ENCODE measurements at places on chromosomes 5 and 9.

DNA sequence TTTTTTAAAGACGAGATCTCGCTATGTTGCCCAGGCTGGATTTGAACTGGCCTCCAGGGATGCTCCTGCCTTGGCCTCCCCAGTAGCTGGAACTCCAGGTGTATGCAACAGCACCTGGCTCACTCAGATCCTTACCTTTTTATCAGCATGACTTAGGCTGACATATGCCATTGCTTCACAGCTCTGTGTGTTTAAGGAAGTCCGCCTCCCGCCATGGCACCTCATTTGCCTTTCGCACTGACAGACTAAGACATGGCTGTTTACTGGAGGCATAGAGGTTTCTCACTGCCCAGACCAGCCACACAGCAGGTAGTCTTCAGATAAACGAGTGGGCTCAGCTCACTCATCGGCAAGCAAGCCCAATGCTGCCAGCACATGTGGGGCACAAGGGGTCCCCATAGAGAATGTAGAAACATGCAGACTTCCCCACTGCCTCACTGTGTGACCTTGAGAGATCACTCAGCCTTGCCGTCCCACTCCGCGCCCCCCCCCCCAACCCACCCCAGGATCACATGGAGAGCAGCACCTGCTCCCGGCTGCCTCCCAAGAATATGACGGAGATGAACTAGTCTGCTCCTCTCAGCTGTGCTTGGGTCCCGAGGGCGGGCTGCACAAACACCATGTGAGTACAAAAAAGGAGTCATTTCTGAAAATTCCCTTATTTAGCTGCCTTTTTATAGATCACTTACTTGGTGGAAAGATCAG lies 62.8 kb downstream of the DCP2 start:
- DNase-seq = no peak

DNA sequence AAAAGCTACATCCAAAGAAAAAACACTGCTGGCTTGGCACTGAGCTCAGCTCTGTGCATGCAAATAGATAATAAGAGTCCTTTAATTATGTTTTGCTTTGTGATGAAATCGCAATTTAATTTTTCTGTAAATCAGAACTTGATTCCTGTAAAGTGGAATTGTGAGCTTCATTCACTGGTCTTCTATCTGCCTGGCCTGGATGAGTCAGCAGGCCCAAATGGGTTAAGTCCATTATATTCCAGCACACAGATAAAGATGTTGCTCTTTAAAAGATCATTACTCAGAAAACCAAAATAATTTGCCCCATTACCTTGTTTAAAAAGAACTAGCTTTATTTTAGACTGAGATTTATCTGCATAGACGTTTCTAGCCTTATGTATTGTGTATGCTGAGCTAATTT lies 90.4 kb downstream of the CARTPT start:
- DNase-seq = no peak

GRCh38 chr5:14212838-14213237 lies 69.7 kb downstream of the TRIO start:
- no peak for DNase-seq

GRCh38 chr9:113654605-113655428 lies 191.3 kb downstream of the RGS3 start:
- DNase-seq = no peak

- DNase-seq = no peak
Measured at GRCh38 chr9:116844621-116845020, 157.5 kb downstream of the TRIM32 start.

DNA sequence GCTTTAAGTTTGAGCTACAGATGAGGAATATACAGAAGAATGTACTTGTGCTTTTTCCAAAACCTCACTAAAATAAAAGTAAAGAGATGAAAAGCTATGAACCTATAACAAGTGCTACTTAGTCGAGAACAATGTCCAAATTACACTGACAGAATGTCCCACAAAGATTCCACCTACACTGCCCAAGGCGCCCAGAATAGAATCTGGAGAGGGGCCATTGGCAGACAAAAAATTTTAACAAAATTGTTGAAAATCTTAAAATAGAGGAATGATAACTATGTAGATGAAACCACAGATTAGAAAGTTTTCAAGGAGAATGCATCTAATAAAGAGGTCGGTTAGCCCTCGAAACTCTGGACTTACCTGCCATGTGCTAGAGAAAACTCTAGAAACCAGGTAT lies 235.3 kb downstream of the CETN3 start:
- DNase-seq = no peak

- no peak for DNase-seq
Measured at GRCh38 chr5:6791031-6791430, 77.8 kb downstream of the TENT4A start.

- DNase-seq = no peak
Measured at GRCh38 chr5:52963636-52964035, 25.5 kb upstream of the ITGA2 start.

DNA sequence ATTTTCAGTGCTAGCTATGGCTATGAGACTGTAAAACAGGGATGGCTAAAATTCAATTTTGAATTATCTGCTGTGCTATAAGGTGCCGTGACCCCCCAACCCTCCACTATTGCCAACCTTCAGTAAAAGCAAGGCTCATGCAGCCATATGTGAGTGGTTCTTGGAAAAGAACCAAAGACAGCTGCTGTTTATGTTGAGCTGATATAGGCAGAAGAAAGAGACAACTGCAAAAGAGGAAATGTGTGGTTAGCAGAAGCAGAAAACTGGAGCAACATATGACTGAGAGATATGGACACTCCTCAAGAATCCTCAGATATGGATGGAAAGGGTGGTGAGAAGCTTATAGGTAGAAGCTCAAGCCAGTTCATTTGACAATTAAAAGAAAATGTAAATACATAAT lies 200.3 kb downstream of the TLE1 start:
- no peak for DNase-seq

DNA sequence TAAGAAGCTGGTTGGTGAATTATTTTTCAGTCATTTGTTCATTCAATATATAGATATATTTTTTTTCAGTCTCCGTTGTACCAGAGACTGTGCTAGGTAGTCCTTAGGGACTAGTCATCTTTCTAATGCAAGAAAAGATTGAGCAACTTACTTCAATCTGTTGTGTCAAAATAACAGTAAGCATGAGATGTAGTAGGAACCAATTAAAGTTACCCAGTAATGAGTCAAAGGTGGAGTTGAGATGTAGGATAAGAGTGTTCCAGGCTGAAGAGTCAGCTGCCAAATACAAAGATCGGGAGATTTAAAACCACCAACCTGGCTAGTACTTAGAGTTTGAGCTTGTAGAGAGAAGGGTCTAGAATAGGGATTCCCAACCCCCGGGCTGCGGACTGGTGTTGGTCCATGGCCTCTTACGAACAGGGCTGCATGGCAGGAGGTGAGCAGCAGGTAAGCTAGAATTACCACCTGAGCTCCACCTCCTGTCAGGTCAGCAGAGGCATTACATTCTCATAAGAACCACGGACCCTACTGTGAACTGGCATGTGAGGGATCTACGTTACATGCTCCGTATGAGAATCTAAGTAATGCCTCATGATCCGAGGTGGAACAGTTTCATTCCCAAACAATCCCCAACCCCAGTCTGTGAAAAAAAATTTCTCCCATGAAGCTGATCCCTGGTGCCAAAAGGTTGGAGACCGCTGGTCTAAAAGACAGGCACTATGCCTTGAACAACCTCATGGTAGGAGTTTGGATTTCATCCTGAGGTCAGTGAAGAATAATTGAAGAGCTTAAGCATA lies 1241.5 kb upstream of the WWC1 start:
- DNase-seq = no peak

DNA sequence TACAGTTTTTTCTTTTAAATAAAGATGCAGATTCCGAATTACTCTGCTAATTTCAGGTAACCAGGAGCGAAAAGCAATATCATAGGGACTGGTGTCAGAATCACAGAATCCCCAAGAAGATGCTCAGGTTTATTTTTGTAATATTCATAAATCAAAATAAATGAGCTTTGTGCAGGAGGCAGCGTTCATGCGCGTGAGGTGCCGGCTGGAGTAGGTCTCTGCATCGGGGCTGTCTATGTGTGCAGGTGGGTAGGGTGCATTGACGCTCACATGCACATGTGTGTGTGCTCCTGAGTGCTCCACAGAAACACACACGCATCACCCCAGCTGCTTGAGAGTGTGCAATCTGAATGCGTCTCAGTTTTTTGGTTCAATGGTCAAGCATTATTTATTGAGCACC lies 226.4 kb downstream of the PBX3 start:
- no peak for DNase-seq

- DNase-seq = no peak
Measured at GRCh38 chr9:115063058-115063845, 54.7 kb downstream of the TNC start.

DNA sequence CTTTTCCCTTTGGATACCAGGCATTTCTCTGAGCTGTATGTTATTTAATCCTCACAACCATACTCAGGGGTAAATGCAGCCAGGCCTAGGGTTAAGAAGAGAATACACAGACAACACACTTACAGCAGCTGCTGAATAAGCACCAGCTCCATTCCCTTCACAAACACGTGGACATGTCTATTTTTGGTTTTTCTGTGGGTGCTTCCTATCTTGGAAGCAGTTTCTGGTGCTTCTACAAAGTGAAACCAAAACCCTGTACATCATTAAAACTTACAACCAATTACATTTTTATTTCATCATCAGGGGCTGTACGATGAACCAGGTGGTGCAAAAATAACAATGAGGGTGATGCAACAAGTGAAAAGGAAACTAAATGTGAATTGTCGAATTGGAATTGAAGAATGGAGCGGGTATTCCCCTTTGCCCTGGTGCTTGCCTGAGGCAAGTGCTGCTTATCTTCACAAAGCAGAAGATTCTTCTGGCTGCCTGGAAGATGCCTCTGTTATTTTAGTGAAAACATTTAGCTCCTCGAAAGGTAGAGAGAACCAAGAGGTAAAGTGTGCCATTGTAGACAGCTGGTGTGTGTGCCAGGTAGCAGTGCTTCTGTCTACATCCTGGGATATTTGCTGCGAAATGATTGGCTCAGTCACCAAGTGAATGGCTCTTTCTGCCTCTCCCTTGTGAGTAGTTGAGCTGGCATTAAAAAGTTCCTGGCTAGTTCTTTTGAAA lies 18.6 kb upstream of the IFNB1 start:
- no peak for DNase-seq

DNA sequence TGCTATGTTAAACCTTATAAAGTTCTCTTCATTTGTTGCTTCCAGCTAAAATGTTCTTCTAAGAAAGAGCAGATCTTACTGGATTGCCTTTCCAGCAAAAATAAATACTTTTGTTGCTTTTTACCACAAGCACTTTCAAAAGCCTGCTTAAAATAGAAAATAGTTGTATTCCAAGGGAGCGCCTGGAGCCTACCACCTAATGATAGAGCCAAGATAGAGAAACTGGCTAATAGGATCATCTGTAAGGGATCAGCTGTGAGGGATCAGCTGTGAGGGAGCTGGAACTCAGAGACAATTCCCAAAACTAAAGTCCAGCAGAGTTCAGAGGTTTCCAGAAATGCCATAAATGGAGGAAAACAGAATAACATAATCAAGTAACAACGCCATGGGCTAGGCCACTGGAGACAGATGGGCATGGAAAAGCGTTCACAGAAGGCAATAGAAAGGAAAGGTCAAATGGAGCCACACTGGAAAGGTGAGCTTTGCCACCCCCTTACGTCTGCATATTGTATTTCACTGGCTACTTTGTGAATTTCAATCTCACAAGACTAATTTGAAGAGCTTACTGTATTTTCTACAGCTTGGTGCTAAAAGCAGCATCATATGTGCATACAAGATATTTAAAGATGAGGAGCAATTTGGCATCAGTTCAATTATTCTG lies 140.6 kb upstream of the TLE4 start:
- DNase-seq = no peak

DNA sequence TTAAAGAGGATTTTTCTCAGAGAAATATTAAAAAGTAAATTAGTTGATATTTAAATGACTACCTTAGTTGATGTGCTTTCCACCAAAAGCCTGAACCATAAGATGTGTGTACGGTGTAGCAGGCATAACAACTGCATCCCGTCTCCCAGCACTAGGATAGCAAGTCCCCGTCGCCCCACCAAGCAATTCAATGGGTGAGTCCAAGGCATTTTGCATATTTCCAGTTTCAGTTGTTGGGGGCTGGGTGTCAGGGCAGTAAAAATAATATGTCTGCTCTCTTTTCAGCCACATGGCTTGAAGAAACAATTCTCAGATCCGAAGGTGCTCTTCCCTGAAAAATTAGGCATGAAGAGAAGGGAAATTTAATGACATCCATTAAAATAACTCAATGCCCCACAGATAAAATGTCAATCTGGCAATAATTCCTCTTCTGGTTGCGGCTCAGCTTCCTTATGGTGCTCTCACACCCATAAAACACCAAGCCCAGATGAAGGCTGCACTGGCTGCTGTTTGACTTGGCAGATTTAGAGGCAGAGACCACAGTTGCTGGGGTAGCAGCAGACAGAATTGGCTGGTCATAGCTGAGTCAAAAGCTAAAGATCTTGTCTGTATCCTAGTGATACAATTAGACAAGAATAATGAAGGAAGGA lies 124.4 kb upstream of the ADCY2 start:
- no peak for DNase-seq

DNA sequence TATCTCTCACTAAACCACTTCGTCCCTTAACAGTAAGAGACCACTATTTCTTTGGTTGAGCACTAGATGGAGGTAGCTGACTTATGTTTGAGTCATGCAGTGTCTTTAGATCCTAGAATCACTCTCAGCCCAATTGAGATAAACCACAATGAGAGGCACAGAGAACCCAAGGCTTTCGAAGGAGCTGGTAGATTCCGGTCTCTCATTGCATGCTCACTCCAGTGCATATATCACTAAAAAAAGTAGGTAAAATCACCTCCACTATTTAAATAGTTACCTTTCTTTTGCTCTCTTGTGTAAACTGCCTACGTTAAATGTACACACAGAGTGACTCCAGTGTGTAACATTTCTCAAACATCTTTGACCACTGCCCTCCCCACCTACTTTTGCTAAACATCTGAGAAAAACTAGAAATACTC lies 27.6 kb downstream of the ACTL7A start:
- no peak for DNase-seq

- DNase-seq = no peak
Measured at GRCh38 chr5:135873831-135874230, 21.8 kb downstream of the IL9 start.

- no peak for DNase-seq
Measured at GRCh38 chr5:151130922-151131891, 26.4 kb downstream of the ANXA6 start.

DNA sequence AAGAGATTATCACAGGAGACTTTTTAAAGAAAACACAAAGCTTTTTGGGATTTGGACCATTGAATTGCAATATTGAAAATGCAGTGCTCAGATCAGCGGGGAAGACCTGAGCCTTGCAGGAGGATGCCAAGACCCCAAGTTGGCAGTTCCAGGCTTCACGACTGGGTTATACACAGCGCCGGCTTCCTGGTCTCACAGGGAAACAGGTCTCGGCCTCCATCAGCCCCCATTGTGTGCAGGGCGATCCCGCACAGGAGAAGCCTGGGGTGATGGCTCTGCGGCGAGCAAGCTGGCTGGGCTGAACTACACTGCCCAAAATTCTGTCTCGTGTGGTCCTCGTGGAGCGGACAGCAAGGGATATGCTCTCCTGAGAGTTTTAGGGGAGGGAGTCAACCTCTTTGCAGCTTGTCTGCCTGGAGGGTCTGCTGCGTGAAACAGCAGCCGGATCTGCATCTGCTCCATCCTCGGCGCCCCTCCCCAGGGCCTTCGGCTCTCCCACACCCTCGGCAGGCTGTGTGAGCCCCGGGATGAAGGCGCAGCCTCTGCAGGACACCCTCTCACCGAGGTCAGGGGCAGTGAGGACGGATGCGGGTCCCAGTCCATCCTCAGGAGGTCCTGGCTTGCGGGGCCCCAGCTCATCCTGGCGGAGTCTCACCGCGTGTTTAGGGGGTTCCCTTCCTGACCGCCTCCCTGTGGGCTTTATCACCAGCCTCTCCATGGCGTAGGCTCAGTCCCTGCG lies 60.6 kb downstream of the NSUN2 start:
- DNase-seq = no peak

- DNase-seq = no peak
Measured at GRCh38 chr9:34654323-34655051, 2.5 kb downstream of the IL11RA start.

Measured in activated CD4-positive, alpha-beta T cell treated with anti-CD3 and anti-CD28 coated beads for 24 hours (primary cell).